ENCODE measurements at places on chromosomes 16 and 17.

DNA sequence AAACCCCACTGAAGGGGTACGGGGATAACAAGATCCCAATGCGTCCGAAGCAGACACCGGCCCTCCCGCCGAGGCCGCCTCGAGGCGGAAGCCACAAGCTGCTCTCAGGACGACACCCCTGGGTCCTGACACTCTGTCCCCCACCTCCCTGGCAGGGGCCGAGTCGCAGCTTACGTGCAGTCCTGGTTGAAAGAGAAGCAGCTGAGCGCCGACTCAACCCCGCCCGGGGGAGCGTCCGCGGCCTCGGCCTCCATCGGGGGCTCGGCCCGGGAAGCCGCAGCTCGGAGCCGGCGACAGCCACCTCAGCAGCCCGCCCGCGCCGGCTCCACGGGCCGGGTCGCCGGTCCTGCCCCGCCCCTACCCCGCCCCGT lies at the start of gene WIPI1:
Gene WIPI1, minus strand, starts transcription at position 329 of the 371 bp plus-strand sequence. Its CDS starts 75 bp downstream, at position 254.
- DNase-seq = no peak

DNA sequence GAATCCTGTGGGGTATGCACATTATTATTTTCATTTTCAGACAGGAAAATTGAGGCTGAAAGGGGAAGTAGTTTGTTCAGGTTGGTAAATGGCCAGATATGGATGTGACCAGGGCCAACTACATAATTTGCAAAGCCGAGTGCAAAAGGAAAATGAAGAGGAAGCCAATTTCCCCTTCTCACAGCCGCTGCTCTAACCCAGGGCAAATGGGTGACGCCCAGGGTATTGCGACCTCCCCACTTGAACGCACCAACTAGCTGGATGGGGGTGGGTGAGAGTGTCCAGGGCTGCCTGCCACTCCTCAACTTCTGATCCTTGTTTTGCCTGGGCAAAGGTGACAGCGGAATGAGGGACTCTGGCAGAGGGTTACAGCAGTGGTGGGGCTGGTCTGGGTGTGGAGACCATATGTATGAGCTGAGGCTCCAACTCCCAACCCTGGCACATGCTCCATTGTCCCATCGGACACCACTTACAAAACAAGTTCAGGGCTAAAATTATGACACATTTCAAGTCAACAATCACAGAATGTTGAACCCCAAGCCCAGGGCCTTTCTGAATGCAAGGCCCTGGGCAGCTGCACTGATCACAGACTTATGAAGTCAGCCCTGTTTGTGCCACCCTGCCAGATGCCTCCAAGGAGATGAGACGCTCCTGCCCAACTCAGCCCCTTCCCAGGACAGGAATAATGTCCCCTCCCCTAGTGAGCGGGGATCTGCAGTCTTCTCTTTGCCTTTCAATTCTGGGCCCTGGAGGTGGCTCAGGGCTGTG lies 1.7 kb downstream of the ANKRD40CL start:
- no peak for DNase-seq

GRCh38 chr17:47218896-47219430 lies 9.8 kb downstream of the MYL4 start:
- no peak for DNase-seq

DNA sequence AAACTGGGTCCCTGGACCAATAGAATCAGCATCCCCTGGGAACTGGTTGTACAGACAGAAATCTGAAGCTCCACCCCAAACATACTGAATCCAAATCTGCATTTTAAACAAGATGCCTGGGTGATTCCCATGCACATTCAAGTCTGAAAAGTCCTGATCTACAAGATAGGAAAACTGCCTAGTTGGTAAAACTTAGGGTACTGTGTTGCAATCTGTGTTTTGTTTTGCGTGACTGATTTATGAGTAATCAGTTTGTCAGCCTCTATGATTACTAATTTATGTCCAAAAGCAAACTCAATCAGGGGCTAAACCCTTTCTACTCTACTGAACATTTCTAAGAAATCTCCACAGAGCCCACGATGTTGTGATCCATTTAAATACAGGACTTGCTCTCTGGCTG lies 103.8 kb downstream of the YPEL2 start:
- no peak for DNase-seq

DNA sequence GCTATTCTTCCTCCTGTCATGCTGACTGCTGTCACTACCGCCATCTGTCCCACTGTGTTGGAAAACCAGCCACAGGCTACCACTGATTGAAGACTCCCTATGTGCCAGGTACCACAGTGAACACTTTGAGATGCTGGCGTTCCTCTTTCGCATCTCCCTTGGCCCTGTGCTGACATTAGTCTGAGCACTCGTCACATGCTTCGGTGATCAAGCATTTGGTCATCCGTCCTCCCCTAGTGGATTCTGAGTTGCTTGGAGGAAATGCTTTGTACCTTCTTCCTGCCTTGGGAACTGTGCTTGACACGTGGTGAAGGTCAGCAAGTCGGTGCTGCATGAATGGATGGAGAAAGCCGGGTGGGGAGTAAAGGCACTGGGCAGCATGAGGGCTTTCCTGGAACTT lies 260.1 kb downstream of the SNX29 start:
- no peak for DNase-seq

GRCh38 chr16:85164838-85165516 lies 52.7 kb upstream of the CIBAR2 start:
- DNase-seq = no peak

All from activated T-helper 1 cell treated with anti-CD3 and anti-CD28 coated beads, Interleukin-2, amount 50 U/mL, for 16 hours (primary cell).